ENCODE measurements at places on chromosomes 4 and X.

DNA sequence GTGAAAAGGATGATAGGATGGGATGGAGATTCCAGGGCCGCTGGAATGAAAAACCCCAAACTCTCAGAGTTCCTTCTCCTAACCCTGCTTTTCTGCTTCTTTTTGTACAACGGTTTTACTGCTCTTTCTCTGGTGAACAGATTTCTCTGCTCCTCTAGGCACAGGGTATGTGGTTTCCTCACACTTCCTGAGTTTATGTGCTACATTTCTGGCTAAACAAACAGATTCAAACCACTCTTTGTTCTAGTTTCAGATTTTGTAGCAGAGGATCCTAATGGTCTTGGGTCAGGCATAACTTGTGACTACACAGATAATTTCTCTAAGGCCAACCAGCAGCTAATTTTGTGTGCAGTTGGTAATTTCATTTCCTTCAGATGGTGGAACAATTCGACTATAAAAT lies 52.6 kb downstream of the OSTC start:
- DNase-seq: no peak

DNA sequence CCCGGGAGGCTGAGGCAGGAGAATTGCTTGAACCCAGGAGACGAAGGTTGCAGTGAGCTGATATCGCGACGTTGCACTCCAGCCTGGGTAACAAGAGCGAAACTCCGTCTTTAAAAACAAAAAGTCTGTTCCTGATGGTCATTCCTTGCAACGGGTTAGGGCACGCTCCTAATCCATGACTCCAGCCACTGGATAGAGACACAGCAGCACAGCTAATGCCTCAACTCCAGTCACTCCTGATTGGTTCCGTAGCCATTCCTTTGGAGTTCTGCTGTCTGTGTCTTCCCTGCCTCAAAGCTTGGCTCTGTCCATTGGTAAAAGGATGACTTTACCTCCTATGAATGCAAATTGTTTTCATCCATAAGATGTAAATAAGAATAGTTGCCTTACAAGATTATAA lies 44.3 kb upstream of the FAM9A start:
- DNase-seq: no peak

DNA sequence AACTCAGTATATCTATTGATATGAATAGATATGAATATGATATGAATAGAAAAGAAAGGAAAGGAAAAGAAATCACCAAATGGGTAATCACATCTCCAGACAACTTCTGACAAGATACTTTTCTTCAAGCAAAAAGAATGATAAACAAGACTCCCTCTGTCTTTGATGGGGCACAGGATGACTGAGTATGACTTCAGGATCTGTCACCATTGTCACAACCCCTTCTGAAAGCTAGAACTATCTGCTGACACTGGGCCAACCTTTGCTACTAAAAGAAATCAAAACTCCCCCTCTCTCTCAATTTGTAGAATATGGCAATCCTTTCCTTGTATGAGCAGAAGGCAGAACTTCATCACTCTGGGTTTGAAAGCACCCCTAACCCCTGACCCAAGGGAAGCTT lies 267.2 kb upstream of the RASGEF1B start:
- no peak for DNase-seq

DNA sequence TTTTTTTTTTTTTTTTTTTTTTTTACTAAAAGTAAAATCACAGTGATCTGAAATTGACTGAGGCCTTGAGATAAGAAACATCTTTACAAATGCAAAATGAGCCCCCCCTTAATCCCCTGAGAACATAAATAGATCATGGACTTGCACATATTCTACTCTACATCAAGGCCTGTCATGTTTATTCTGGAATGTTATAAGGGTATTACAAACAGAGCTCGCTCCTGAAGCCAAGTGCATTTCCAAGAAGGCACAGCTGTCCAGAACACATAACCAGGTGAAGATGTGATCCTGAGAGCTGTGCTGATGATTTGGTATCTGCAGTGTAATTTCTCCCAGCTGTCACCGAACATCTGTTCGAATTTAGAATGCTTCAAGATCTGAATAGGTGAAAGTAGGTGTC lies 384.5 kb downstream of the GPAT3 start:
- no peak for DNase-seq

- no peak for DNase-seq
Measured at GRCh38 chr4:106238820-106239420, 77.1 kb downstream of the TBCK start.

GRCh38 chr4:100240008-100240407 lies 49.7 kb upstream of the DDIT4L start:
- DNase-seq: no peak

GRCh38 chr4:143431526-143432257 lies 81.8 kb upstream of the SMARCA5 start:
- no peak for DNase-seq

DNA sequence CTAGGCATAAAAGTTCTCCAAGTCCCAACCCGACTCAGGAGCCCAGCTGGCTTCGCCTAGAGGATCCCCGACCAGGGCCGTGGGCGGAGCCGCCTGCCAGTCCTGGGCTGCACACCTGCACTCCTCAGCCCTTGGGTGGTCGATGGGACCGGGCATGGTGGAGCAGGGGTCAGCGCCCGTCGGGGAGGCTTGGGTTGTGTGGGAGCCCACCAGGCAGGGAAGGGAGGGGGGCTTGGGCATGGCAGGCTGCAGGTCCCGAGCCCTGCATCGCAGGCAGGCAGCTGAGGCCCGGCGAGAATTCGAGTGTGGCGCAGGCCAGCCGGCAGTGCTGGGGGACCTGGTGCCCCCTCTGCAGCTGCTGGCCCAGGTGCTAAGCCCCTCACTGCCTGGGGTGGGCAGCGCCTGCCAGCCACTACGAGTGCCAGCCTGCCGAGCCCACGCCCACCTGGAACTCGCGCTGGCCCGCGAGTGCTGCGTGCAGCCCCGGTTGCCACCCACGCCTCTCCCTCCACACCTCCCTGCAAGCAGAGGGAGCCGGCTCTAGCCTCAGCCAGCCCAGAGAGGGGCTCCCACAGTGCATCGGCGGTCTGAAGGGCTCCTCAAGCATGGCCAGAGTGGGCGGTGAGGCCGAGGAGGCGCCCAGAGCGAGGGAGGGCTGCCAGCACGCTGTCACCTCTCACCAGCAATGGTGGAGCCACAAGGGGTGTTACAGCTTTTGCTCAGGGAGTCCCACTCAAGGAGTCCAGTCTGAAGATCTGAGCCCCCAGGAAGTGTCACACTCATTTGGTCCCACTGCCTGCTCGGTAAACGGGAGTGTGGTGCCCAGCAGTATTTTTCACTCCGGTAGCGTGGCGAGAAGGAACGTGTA lies 38.9 kb downstream of the SPRY1 start:
- no peak for DNase-seq

- DNase-seq: no peak
Measured at GRCh38 chrX:149982310-149982709, 44.0 kb upstream of the EOLA2 start.

GRCh38 chr4:158353541-158354304 lies 143.4 kb downstream of the TMEM144 start:
- no peak for DNase-seq

DNA sequence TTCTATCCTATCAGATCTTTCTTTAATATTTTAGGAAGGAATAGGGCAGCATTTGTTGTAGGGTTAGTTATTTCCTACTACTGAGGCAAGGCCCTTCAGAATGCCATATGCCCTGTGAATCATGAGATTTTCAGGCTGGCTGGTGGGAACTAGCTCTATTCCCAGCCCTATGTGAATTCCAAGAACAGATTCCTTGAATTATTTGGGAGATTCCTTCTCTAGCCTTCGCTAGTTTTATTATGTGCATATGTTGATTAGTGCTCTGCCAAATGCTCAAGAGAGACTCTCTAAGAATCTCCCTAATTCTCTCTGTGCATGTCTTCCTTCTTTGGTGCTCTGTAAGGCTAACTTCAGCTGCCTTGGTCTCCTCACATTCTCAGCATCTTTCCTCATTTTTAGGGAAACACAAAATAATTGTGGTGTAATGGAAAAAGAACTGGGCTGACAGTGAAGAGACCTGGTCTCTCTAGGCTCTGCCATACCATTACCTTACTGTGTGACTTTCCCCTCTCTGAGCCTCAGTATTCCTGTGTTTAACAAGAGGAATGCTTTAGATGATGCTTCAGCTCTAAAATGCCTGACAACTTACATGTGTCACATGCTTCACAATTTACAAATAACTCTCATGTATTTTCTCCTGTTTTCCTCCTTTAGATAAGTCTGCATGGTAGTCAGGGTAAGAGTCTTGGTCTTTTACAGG lies 79.7 kb downstream of the VMA21 start:
- no peak for DNase-seq

GRCh38 chr4:73343432-73343831 lies 60.7 kb upstream of the ALB start:
- no peak for DNase-seq

- DNase-seq: no peak
Measured at GRCh38 chr4:155491336-155492120, 114.8 kb upstream of the MAP9 start.

DNA sequence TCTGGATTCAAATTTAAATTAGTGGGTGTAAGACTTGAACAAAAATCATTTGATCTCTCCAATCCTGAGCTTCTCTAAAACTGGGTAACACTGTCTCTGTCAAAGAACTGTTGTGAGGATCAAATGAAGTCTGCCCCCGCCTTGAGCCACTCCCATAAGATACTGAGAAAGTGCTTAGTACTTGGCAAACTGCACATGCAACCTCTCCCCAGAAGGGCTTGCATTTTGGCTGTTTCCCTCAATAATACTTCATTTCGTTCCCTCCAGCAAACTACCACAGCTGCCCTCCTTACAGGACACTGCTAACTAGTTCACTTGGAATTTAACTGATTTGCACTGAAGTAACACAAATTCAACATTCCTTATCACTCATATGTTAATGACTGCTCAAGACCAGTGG lies 79.8 kb downstream of the APBB2 start:
- no peak for DNase-seq

GRCh38 chr4:25123236-25123635 lies 37.0 kb downstream of the SEPSECS start:
- no peak for DNase-seq

- DNase-seq: no peak
Measured at GRCh38 chr4:86107112-86107511, 252.7 kb downstream of the MAPK10 start.

DNA sequence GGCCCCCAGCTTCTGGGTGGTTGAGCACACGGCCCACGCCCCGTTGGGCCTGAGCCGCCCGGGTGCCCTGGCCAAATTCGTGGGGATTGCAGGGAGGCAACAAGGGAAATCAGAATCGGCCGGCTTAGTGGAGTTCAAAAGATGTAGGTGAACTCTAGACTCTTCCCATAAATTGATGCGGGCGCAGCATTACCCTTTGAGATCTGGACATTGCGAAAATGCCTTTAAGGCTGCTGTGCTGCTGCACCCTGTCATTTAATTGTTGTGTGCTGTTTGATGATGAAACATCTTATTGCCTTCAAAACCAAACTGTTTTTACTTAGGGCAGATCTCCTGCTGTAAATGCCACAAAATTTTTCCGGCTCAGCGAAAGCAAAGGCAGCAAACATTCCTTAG lies 409 bp upstream of the MPP1 start:
- DNase-seq: no peak

- DNase-seq: no peak
Measured at GRCh38 chr4:60605646-60606354, 594.3 kb upstream of the ADGRL3 start.

GRCh38 chrX:17038277-17038676 lies 91.8 kb downstream of the REPS2 start:
- no peak for DNase-seq

DNA sequence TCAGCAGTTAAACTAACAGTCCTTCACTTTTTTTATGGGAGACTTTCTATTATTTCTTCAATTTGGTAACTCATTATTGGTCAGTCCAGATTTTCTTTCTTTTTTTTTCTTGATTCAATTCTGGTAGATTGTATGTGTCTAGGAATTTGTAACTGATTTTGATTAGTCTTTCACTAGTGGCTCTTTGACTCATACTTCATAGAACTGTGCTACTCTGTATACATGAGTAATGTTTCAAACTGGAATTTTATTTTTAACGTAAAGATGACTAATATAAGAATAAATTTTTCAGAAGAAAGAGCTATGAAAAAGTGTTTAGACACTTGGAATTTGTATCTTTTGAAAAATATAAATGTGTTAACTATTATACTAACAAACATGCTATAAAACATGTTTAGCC lies 813.0 kb downstream of the TRAM1L1 start:
- no peak for DNase-seq

GRCh38 chr4:8761167-8761823 lies 110.3 kb downstream of the HMX1 start:
- no peak for DNase-seq

DNA sequence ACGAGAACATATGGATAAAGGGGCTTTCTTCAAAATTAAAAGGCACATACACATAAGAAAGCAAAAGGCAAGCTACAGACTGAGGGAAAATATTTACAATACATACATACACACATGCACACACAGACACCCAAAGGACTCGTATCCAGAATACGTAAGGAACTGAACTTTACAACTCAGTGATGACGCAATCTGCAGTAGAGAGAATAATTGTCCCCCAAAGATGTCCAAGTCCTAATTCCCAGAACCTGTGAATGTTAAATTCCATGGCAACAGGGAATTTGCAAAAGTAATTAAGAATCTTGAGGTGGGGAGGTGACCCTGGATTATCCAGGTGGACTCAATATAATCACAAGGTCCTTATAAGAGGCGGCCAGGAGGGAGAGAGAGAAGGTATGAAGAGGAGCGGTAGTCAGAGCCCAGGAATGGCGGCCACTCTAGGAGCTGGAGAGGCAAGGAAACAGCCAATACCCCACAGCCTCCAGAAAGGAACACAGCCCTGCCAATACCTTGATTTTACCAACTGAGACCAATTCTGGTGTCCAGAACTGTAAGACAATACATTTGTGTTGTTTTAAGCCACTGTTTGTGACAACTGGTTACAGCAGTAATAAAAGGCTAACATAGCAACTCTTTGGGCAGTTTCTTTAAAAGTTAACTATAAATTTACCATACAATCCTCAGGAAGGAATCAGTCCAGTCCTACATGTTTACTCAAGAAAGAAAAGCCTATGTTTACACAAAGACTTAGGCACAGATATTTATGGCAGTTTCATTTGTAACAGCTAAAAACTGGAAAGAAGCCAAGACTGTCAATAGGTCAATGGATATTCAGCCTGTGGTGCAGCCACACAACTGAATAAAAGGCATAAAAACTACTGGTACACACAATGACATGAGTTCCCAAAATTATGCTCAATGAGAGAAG lies 27.3 kb upstream of the STS start:
- DNase-seq: no peak

DNA sequence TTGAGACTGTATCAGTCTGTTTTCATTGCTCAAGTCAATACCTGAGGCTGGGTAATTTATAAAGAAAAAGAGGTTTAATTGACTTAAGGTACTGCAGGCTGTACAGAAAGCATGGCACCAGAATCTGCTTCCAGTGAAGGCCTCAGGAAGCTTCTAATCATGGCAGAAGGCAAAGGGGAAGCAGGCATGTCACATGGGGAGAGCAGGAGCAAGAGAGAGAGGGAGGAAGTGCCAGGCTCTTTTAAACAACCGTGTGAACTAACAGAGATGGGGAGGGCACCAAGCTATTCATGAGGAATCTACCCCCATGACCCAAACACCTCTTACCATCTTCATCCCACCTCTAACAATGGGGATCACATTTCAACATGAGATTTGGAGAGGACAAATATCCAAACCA lies 7.2 kb upstream of the TMEM131L start:
- DNase-seq: no peak

GRCh38 chr4:159045321-159045720 lies 57.6 kb upstream of the RAPGEF2 start:
- DNase-seq: no peak

- DNase-seq: no peak
Measured at GRCh38 chrX:40749681-40750494, 14.5 kb upstream of the MED14 start.

Measured in amygdala (tissue), 56 donors.